ENCODE measurements at places on chromosomes 12 and 14. TPM values are rescaled to one million over a fixed set of nuclear protein-coding genes. Genes with fewer than 3 reads are reported as not detected.

Gene UNC79
- 0.29 TPM for total RNA-seq

Gene COX8C
- total RNA-seq: not detected

Gene POLR3B
- total RNA-seq: 8.6 TPM

Gene PRH2
- total RNA-seq: not detected

Gene CPNE6
- not detected for total RNA-seq

Gene GALNT16
- 0.35 TPM for total RNA-seq

Gene PTPRO
- total RNA-seq: 1.3 TPM

DNA sequence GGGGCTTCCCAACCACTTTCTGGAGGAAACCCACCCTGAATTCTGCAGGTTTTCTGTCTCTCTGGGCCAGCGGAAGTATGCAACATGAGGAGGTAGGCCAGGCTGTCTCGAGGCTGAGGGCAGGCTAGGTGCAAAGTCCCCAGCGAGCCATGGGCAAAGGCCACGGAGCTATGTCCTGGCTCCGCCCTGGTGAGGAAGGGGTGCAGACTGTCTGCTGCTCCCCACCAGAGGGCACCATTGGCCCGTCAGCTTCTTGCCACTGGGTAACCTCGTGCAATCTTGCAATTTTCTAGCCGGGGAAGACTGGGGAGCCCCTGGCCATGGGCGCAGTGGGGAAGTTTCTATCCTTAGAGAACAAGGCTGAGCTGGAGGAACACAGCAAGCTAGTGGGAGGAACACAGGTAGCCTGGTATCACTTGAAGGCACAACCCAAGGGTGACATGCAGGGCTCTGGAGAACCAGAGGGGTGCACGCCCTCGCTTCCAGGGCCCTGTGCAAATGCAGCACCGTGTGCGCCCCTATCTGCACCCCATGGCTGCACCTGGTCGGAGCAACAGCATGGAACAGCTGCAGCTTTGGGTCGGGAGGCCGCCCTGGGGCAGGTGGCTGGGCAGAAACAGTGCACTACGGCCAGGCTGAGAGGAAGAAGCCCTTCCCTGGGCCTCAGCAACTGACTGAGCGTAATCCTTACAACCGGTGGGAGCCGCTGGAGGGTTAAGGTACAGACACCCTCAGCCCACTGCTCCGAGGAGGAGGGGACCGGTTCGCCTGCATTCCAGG is 27.6 kb upstream of the RPLP0 start:
- no peak for DNase-seq

DNA sequence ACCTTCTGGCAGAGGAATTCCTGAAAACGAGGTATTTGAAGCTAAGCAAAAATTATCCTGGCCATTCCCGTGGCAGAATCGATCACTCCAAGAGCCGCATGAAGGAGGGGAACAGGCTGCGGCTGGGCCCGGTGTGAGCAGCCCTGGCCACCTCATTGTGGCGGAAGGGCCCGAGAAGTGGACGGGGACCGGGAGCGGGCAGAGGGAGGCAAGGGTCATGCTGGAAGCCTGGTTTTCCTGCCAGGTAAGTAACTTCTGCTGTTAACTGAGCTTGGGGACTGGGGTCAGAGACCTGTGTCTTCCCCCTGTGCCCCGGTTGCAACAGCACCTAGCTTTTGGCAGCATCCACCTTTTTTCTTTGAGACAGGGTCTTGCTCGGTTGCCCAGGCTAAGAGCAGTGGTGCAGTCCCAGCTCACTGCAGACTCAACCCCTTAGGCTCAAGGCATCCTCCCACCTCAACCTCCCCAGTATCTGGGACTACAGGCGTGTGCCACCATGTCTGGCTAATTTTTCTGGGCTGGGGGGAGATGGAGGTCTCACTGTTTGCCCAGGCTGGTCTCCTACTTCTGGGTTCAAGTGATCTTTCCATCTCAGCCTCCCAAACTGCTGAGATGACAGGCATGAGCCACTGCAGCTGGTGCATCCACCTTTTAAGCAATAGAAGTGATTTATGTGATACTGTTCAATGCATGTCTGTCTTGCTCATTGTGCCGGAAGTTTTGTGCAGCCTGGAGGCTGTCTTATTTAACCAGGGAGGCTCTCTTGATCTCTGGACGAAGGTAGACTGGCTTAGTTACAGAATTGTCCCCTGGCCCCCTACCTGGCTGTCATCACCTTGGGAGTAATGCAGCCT is 174.0 kb upstream of the MYL2 start:
- DNase-seq: no peak

- DNase-seq: no peak
These were observed 23.1 kb downstream of the ATP2A2 start for GRCh38 chr12:110304061-110304551.

DNA sequence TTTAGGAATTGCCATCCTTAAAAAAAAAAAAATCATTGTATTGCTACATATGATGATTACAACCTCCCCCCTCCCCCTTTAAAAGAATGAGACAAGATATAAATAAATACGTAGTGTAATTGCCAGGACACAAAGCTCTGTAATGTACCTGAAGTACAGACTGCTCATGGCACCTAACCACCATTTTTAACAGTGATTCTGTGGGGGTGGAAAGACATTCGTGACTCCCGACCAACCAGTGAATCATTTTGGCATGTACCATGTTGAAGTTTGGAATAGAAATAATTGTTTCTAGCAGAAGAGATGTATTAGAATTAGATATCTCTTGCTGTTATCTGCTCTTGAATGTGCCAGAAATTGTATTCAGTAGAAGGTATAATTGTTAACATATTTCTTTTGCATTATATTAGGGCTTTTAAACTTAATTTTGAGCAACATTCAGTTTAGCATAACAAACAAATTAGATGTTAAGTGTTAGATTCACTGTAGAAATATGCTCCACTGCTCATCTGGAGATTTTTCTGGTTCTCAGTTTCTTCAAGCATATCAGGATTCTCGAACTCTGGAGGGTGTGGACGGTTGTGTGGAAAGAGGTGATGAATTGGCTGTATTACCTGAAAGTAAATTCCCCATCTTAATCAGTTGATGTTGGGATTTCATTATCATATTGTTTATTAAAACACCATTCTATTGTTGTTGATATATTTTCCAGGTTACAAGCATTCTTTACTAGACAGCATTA is 31.1 kb downstream of the FRS2 start:
- no peak for DNase-seq

DNA sequence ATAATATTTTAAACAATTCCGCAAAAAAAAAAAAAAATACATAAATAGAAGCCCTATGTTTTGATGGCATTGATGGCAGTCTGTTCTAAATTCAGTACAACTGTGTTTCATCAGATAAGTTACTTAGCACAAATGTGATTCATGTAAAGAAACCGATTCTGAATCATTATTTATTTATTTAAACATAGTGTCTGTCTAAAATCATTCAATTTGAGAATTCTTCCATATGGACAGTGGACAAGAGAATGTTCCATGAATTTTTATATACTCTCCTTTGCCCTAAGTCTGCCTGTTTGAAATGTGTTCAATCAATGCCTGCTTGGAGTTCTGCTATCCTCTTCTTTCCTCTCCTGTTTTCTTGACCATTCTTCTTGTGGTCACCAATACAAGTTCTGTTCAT is 126.5 kb downstream of the PDE3A start:
- DNase-seq: no peak

DNA sequence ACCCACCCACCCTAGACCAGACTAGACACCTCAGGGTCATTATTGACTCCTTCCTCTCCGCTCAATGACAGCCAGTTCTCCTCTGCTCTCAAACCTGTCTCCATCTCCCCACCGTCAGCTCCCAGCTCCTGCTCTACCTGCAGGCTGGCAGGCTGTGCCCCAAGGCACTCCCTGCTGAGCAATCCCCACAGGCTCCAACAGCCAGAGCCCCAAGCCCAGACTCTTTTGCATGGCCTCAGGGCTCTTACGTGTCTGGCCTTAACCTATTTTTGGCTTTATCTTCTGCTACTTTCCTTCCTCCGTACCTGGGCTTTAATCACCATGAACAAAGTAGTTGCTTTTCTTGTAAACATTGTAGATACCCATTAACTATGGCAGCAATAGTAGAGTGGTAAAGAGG is 162.9 kb upstream of the PRMT8 start:
- DNase-seq: no peak

GRCh38 chr14:51462182-51462581 is 189.5 kb upstream of the FRMD6 start:
- DNase-seq: no peak

- DNase-seq: no peak
These were observed 64.4 kb downstream of the TGFB3 start for GRCh38 chr14:75917322-75917945.

GRCh38 chr12:23684121-23684520 is 265.3 kb downstream of the SOX5 start:
- DNase-seq: no peak

GRCh38 chr12:115383668-115384067 is 699.7 kb upstream of the TBX3 start:
- DNase-seq: no peak

GRCh38 chr12:12564911-12565310 is 2.2 kb upstream of the DUSP16 start:
- no peak for DNase-seq

- DNase-seq: no peak
These were observed 32.7 kb upstream of the DLK1 start for GRCh38 chr14:100693877-100694578.

DNA sequence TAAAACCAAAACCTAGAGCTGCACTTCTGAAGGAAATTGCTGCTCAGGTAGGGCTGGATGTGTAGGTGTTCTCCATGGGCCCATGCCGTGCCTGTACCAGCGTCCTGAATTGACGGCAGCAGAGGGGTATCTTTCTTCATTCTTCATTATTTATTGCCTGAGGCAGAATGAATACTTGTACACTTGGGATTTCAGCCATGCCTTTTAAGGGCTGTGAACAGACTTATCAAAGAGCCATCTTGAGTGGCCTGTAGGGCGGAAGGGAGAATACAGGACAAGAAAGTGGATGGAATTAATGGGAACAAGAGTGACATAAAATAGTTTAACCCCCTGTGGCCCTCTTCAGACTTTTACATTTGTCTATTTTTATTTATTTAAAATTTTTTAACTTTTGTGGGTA is 61.4 kb downstream of the RASSF3 start:
- no peak for DNase-seq

- no peak for DNase-seq
These were observed 69.2 kb downstream of the PTPRQ start for GRCh38 chr12:80513211-80513610.

GRCh38 chr14:104036212-104036611 is 49.3 kb upstream of the ASPG start:
- no peak for DNase-seq

GRCh38 chr14:105374389-105374788 is 23.9 kb upstream of the TEX22 start:
- DNase-seq: no peak

DNA sequence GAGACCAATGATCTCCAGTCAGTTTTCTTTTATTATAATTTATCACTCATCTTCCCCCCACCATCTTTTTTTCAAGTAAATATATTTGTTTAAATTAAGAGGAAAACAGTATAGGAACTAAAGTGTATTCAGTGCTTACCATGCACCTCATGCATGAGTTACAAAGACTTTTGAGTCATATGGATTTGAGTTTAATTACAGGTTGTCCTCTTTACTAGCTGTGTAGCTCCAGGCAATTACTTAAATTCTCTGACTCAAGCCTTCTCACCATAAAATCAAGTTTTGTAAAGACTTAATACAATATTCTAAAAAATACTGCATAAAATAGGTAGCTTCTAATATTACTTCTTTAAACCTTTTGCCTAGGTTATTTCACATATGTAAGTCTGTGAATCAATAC is 251.3 kb downstream of the SLC16A7 start:
- DNase-seq: no peak

- no peak for DNase-seq
These were observed 32.6 kb downstream of the DTX1 start for GRCh38 chr12:113088971-113089756.

DNA sequence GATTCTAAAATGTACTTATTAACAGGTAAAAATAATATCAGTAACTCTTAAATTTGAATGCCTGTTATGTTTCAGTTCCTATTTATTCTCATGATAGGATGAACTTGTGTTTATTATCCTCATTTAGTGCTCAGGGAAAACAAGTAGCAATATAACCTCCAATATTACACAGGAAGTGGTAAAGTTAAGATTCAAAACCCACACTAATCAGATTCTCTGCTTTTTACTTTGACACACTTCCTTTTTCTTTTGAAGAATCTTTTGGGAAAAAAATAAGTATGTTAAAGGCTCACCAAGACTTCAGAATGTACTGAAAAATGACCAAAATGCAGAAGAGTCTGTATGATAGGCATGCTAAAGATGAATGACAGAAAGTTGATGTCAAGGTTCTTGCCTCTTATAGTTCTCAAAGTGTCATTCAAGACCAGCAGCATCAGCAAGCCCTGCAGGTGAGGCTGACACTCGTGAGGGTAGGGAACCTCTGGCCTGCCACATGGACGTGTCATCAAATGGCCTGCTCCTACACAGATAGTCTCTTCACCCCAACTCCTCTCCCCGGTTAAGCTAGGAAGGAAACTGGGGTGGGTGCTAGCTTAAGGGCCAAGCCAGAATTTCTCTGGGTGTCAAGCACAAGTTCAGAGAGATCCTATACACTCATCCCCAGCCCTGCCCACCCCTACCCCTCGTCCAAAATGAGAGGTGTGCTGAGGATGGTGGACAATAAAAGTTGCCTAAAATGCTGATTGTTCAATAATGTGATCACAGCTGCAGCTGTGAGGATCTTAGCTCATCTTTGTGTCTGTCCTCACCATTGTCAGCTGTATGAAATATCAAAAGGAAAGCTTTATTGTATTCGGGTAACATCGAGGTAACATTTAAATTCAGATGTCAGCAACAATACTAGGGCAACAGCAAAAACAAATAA is 6.3 kb downstream of the TBPL2 start:
- DNase-seq: no peak

GRCh38 chr12:130017591-130018449 is 114.0 kb upstream of the TMEM132D start:
- DNase-seq: no peak

GRCh38 chr12:42135259-42135814 is 9.3 kb downstream of the GXYLT1 start:
- DNase-seq: no peak

- DNase-seq: no peak
These were observed 90.2 kb downstream of the CALM1 start for GRCh38 chr14:90487031-90487430.

DNA sequence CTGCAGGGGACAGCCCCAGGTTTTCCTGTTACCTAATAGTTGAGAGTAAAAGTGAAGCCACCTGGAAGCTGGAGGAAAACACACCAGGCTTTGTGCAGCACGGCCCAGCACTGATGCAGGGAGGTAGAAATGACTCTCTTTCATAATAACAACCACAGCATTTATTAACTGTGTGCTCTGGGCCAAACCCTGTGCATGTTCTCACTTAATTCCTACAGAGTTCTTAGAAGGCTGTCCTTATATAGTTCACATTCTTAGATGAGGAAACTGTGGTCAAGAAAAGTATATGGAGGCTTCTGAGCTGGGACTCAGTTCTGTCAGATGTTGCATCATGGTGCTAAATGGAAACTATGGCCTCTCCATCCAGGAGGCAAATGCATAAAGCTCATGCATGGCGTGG is 100.0 kb downstream of the PAPOLA start:
- no peak for DNase-seq
